CD4-positive, alpha-beta T cell (primary cell): ENCODE measurements at places on chromosomes 7 and 10. TPM values are rescaled to one million over a fixed set of nuclear protein-coding genes. Genes with fewer than 3 reads are reported as not detected.

The VSTM2A gene
- not detected for total RNA-seq

The ZNF33B gene
- total RNA-seq = 26.6 TPM

The GRID2IP gene
- total RNA-seq = 0.36 TPM

DNA sequence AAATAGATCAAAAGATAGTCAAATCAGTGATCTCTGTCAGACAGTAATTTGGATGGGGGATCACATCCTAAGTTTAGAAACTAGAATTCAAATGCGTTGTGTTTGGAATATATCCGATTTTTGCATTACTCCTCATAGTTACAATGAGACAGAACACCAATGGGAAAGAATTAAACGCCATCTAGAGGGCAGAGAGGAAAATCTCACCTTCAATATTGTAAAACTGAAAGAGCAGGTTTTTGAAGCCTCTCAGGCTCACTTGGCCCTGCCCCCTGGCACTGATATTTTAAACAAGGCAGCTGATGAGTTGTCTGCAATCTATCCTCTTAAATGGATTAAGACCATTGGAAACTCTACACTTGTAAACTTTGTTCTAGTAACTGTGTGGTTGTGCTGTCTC lies 17.7 kb downstream of the FRG2B start:
- no peak overlapping the region for H3K27ac ChIP-seq
- H3K27me3 ChIP-seq = peaks cover 29% of the 10 kb centered on the region
- no peaks in the 10 kb centered on the region for H3K4me1 ChIP-seq
- no peak overlapping the region for H3K4me3 ChIP-seq
- no peaks in the 10 kb centered on the region for H3K36me3 ChIP-seq

DNA sequence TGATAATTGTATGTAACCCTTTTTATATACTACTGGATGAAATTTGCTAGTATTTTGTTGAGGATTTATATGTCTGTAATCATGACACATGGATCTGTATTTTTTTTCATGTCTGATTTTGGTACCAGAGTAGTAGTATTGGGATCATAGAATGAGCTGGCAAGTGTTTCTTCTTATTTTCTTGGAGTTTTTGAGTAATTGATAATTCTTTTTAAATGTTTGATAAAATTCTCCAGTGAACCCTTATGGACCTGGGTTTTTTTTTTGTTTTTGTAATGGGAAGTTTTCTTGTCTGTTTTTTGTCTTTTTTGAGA lies 28.4 kb downstream of the ZNF33A start:
- H3K4me1 ChIP-seq = peaks cover 14% of the 10 kb centered on the region
- no peaks in the 10 kb centered on the region for H3K27me3 ChIP-seq
- peaks cover 35% of the 10 kb centered on the region for H3K36me3 ChIP-seq
- peak overlapping the region; percentile 30 for H3K27ac ChIP-seq

GRCh38 chr7:127873151-127873550 lies 158.1 kb downstream of the LRRC4 start:
- H3K27me3 ChIP-seq = no peaks in the 10 kb centered on the region
- H3K4me1 ChIP-seq = peaks cover 6% of the 10 kb centered on the region
- H3K27ac ChIP-seq = no peak overlapping the region
- DNase-seq = no peak
- H3K36me3 ChIP-seq = no peaks in the 10 kb centered on the region

The TMEM176A gene
- total RNA-seq = not detected

GRCh38 chr10:14383266-14383665 lies 52.5 kb upstream of the FRMD4A start:
- H3K27ac ChIP-seq = no peak overlapping the region
- DNase-seq = no peak
- H3K36me3 ChIP-seq = no peaks in the 10 kb centered on the region
- no peak overlapping the region for H3K4me3 ChIP-seq
- no peaks in the 10 kb centered on the region for H3K27me3 ChIP-seq

GRCh38 chr10:129467359-129468064 lies 471 bp downstream of the MGMT start:
- H3K4me1 ChIP-seq = peaks cover 21% of the 10 kb centered on the region
- H3K36me3 ChIP-seq = peaks cover 2% of the 10 kb centered on the region
- no peaks in the 10 kb centered on the region for H3K27me3 ChIP-seq
- peak overlapping the region; percentile 77 for H3K4me3 ChIP-seq
- H3K27ac ChIP-seq = peak overlapping the region; percentile 58
- no peak for DNase-seq

DNA sequence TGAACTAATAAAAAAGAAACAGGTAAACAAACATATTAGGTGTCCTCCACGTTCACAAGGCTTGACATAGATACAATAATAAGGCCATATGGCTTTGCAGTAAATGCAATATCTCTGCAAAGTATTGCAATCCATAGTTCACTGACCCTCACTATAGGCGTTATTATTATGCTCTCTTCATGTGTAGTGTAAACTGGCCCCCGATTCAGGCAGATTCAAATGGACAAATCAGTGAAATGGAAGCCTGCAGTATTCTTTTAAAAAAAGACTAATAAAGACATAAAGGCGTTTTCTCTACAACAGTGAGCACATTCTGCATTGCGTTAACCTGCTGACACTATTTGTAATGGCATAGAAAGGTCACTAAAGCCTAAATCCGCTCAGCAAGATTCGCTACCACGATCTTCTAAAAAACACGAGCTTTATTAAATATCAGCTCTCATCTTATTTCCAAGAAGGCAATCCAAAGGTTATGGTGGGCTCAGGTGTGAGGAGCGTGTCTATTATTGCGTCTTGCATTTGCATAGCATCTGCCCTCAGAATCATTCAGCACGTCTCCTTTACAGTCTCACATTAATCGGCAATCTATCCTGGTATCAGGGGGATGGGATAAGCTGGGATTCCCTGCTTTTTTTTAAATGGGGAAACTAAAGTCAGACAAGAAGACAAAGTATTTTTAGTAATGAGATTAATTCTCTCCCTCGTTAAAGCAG lies 36.2 kb downstream of the FRMD4A start:
- H3K27me3 ChIP-seq = no peaks in the 10 kb centered on the region
- no peaks in the 10 kb centered on the region for H3K36me3 ChIP-seq
- H3K4me1 ChIP-seq = no peaks in the 10 kb centered on the region
- no peak overlapping the region for H3K27ac ChIP-seq

GRCh38 chr10:52228556-52228955 lies 85.5 kb upstream of the DKK1 start:
- no peaks in the 10 kb centered on the region for H3K27me3 ChIP-seq
- H3K4me3 ChIP-seq = no peak overlapping the region
- no peak for DNase-seq
- no peaks in the 10 kb centered on the region for H3K36me3 ChIP-seq

The STEAP1B gene
- not detected for total RNA-seq

DNA sequence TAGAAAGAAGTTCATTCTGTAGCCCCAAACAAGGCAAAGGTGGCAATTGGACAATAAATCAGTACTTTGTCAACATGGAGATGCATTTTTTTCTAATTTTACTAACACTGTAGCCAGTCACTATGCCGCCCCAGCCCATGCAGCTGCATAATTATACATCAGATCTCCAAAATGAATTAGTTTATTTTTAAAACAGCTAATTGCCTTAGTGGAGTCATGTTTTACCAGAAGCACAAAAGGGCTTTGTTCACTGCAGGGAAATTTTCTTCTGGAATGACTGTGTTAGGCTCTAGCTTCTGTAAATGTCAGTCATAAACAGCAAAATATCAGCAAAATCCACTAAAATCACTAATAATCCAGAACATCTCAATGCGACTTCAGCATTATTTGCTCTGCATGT lies 20.1 kb upstream of the HDAC9 start:
- no peak for DNase-seq
- H3K36me3 ChIP-seq = no peaks in the 10 kb centered on the region
- no peak overlapping the region for H3K4me3 ChIP-seq

DNA sequence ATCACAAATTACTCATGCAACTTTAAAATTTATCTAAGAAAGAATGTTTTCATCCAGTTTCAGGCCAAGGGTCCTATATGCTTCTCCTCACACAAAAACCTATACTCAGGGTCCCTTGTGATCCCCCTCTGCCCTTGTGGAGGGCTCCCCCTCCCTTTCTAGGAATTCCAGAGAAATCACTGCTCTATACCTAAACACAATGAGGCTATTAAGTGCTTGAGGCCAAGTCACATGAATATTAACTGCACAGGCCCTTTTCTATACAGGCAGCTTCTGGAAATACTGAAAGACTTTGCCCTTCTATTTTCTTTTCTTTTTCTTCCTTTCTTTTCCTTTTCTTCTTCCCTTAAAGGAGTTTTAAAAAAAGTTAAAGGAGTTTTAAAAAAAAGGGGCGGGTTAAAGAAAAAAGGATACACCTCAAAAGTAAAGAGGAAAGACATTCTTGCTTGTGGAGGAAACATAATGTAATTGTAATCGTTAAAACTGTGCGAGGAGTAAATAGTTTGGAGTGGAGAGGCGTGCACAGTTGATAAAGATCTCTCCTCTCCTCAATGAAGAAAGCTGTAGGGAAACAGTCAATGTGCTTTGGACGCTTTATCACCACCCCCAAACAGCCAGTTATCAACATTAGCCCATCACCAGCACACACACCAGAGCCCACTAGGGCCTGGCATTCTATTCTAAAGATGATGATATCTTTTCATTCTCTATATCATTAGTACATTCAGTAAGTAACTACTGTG lies 16.4 kb downstream of the GRB10 start:
- H3K4me1 ChIP-seq = peaks cover 7% of the 10 kb centered on the region
- no peaks in the 10 kb centered on the region for H3K36me3 ChIP-seq
- no peaks in the 10 kb centered on the region for H3K27me3 ChIP-seq

The CDK13 gene
- total RNA-seq = 138 TPM

- no peak overlapping the region for H3K4me3 ChIP-seq
- no peak for DNase-seq
- no peak overlapping the region for H3K27ac ChIP-seq
These were observed 84.5 kb downstream of the DPY19L1 start for GRCh38 chr7:34952822-34953221.

- H3K27me3 ChIP-seq = no peaks in the 10 kb centered on the region
- peak; percentile 93 for DNase-seq
- no peaks in the 10 kb centered on the region for H3K36me3 ChIP-seq
- peaks cover 15% of the 10 kb centered on the region for H3K4me1 ChIP-seq
- peak within 1 kb of the TSS; percentile 66 for H3K4me3 ChIP-seq
- peak within 1 kb of the TSS; percentile 57 for H3K27ac ChIP-seq
These were observed at the start of gene FHIP2A for GRCh38 chr10:114821293-114821914. Gene FHIP2A, plus strand, starts transcription at chr10:114821780. Its CDS starts 299 bp downstream, at chr10:114822079.

GRCh38 chr7:73850781-73851207 lies 8.5 kb upstream of the METTL27 start:
- DNase-seq = no peak
- no peak overlapping the region for H3K4me3 ChIP-seq
- H3K4me1 ChIP-seq = peaks cover 13% of the 10 kb centered on the region
- H3K36me3 ChIP-seq = no peaks in the 10 kb centered on the region
- H3K27ac ChIP-seq = no peak overlapping the region
